ENCODE measurements at places on chromosomes 7 and 10.

- DNase-seq, result no peak
Measured at GRCh38 chr10:80498078-80498832, 39.4 kb upstream of the SH2D4B start.

DNA sequence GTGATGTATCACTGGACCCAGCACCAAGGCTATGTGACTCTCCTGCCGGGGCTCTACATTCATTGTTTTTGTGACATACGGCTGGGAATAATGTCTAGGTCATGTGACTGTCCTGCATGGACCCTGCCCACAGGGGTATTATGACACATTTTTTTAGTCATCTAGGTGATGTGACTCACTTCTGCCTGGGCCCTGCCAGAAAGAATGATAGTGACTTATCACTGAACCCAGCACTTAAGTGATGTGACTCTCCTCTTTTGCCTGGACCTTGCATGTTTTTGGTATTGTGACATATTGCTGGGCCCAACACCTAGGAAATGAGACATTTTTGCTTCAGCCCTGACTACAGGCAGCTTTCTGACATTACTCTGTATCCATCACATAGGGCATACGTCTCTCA lies 51.1 kb upstream of the ZNF107 start:
- no peak for DNase-seq

GRCh38 chr10:35843524-35844181 lies 201.6 kb upstream of the FZD8 start:
- DNase-seq, result no peak

DNA sequence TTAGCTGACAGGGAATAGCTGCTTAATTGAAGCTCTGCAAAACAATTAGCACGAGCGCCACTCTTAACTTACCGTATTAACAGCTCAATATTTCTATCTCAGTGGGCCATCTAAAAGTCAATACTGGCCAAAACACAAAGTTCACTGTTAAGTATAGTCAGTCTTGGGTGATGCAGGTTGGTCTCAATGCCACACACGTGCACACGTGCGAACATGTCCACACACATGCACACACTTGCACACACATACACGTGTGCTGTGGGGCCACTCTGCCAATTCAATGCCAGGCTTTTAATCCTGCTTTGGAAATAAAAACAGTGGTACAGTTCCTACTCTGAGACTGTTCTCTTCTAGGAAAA lies 105.1 kb downstream of the GRB10 start:
- DNase-seq, result no peak

DNA sequence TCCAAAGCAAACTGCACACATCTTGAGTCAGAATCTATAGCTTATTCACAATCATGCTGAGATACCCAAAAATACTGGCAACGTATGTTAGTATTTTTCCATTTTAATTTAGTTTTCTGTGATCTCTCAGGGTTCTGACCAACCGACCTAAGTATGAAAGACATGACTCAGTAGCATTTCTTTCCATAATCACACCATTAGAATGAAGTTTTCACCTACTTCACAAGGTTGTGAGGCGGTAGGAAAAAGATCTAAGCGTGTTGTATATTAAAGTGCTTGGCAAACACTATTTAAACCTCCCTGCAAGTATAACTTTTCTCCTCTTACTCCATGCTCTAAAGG lies 49.1 kb downstream of the PLCE1 start:
- DNase-seq, result no peak
